Amniotic stem cell (primary cell): ENCODE measurements at places on chromosomes 1 and 21.
A peak's percentile ranks its signal among the peaks of the same experiment; 100 is the strongest.

DNA sequence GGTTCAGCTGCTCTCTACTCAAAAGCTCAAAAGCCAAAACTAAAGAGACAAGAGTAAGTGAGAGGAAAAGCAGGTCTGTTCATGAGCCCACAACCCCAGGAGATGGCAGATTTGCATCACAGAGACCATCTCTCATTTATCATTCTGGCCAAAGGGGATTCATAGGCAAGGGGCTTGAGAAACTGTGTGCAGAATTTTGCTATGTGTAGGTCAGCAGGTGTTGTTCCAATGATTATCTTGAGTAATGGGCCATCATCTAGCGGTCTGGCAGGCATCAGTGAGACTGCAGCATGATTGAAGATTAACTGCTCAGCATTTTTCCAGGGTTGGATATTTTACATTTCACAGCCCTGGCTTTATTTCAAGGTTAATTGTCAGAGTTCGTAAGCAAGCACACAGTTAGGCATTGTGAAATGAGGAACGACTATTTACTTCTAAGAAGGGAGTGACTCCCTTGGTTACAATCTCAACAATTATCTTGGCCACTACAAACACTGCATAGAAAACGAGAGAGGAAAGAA is 1204.6 kb upstream of the TMPRSS15 start:
- DNase-seq = no peak

GRCh38 chr1:176494436-176494835 is 31.5 kb downstream of the PAPPA2 start:
- no peak for DNase-seq

DNA sequence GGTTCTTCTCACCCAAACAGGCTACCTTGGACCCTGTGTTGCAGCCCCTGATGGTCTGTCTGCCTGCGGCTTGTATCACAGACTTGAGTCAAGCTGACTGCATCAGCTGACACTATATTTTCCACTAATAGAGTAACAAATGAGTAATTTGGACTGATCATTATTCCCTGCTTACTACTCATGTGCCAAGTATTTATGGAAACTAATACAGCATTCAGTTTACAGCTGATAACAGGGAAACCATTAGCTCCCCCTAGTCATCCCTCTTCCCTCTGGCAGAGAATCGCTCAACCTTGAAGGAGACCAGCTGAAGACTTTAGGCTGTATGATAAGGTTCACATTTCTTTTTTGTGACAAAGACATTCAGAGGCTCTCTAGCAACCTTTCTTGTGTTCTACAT is 116.6 kb upstream of the SYT6 start:
- DNase-seq = no peak

DNA sequence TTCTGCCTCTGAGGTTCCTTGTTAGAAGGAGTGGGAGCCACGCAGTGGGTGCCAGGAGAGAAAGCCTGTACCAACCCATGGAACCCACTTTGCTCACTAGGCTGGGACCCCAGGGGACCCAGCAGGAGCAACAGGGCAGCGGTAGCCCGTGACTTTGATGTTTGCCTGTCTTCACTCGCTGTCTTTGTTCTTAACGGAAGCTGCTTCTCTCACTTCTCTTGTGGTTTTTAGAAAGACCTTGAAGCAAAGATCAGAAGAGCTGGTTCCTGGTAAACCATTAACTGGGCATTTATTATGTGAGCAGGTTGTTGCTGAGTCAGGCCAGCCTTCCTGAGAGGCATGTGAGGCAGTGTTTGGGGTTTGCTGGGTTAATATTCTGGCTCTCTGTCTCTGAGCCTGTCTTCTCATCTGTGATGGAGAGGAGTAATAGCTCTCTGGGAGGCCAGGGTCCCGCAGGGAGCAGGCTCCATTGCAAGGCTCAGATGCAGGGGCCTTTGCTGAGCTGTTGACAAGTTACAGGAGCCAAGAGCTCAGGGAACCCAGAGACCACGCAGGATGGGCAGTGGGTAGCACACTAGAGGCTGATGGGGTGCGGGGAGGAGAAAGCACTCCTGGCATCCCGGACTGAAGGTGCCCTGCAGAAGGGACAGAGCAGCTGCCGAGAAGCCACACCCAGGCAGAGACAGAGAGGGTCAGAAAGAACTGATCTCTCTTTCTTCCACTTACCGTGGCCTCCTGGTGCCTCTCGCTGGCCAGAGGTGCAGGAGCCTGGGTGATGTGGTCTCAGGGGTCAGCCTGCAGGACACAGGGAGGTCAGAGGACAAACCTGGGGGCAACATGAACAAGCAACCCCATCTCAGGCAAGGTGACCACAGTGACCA is 367.5 kb upstream of the C1orf174 start:
- no peak for DNase-seq

GRCh38 chr1:181326348-181326747 is 157.0 kb upstream of the CACNA1E start:
- no peak for DNase-seq

DNA sequence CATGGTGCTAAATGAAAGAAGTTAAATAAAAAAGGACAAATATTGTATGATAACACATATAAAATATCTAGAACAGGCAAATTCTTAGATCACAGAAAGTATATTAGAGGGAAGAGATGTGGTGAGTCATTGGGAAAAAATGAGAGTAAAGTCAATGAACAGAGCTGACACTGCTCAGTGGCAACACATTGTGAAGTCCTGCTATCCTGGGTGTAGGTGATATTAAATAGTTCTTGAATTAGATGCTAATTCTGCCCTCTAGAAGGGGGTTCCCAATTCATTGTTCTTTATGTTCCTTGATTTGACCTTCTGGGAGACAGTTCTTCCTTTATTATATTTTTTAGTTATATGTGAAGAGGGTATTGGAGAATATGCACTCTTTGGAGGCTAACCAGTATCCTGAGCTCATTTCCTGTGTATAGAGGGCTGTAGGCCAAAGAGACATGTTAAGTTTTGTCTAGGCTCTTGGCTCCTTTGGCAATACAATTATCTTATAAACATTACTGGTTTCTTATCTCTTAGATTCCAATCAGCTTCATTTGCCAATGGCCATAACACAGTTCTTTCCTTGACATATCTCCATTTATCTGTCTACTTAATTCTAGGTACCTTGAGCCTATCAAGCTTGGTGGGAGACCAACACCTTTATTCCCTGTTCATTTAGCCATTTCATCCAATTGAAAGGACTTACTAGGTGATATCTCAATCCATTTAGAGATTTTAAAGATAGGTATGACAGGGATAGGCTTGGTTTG is 6.6 kb upstream of the SLC35A3 start:
- no peak for DNase-seq

- no peak for DNase-seq
These were observed 10.0 kb downstream of the ZSCAN20 start for GRCh38 chr1:33482412-33482811.

DNA sequence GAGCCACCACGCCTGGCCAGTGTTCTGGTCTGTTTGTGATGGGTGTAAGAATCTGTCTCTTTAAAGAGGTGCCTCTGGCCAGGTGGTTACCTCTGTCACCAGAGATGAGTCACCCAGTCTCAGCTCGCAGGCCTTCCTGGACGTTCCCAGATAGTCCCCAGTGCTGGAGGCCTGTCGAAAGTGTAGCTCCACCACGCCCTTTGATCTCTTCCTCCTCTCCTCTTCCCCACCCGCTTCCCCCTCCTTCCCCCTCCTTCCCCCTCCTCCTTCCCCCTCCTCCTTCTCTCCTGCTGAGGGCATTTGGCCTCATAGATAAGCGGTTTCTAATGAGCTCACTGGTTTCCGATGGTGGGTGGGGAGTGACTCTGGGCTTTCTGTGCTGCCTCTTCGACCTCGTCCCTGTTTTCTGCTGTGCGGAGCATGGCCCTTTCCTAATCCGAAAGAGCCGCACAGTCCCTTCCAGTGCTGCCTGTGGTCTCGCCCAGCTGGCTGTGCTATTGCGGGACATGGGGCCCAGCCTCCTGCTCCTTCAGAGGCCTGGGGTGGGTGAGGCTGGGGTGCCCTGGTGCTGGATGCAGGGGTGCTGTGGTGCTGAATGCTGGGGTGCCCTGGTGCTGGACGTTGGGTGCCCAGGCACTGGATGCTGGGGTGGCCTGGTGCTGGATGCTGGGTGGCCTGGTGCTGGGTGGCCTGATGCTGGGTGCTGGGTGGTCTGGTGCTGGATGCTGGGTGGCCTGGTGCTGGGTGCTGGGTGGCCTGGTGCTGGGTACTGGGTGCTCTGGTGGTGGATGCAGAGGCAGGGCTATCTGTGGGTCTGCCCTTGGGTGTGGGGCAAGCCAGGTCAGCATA is 19.2 kb downstream of the AGPAT3 start:
- no peak for DNase-seq

GRCh38 chr21:31498985-31499384 is 154.9 kb upstream of the TIAM1 start:
- DNase-seq = no peak

- DNase-seq = no peak
These were observed 19.8 kb downstream of the CAMTA1 start for GRCh38 chr1:6805004-6805416.

GRCh38 chr21:46128933-46129571 is 26.3 kb downstream of the FTCD start:
- no peak for DNase-seq

DNA sequence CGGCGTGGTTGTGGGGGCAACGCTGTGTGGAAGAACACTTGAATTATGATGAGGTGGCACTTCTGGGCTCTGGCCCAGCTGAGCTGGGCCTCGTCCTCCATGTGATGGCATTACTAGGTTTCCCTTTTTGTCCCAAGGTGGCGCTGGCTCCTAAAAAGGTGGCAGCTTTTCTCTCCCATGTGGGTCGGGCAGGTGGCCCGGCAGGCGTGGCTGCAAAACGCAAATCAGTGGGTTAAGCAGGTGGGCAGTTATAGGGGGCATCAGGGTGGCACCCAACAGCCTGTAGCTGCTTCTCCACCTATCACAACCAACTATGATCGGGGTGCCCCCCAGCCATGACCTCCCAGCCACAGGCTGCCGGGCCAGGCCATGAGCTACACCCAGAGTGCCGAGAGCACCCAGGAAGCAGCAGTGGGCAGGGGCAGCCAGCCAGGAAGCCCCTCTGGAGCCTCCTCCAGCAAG is 59.6 kb downstream of the KCNAB2 start:
- no peak for DNase-seq

GRCh38 chr1:59638231-59638711 is 176.5 kb upstream of the HOOK1 start:
- DNase-seq = peak; percentile 7

DNA sequence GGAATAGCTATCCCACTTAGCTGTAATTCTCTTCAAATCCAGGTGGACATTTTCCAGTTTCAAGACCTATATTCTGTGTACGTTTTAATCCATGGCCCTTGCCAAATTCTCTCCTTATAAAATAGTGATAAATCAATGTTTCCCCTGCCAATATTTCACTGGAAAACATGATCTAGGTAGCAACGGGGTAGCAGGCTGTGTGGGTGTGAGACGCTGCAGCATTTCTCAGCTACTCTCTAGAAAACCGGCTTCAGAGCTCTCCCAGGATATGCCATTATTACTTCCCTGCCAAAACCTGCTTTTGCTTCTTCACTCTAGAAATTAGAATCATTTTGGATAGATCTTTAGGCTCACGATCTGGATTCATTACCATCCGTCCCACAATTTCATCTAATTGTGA is 82.1 kb upstream of the SIPA1L2 start:
- no peak for DNase-seq

DNA sequence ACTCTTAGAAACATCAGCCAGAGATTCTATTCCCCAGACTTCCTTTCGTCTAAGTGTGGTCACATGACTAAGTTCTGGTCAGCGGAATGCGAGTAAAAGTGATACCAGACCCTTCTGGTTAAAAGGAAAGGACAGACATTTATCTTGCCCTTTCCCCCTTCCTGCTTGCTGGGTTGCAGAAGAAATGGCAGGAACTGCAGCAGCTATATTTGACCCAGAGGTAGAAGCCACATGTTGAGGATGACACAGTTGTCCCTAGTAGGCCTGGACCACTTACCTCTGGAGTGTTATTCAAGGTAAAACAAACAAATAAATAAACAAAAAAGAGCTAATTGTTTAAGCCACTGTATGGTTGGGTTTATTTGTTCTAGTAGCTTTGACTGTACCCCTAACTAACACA is 73.3 kb downstream of the TAS1R2 start:
- DNase-seq = no peak

- no peak for DNase-seq
These were observed 180.7 kb upstream of the VAMP3 start for GRCh38 chr1:7590426-7590790.

- DNase-seq = no peak
These were observed 102.8 kb upstream of the GALNT2 start for GRCh38 chr1:229964281-229964680.

DNA sequence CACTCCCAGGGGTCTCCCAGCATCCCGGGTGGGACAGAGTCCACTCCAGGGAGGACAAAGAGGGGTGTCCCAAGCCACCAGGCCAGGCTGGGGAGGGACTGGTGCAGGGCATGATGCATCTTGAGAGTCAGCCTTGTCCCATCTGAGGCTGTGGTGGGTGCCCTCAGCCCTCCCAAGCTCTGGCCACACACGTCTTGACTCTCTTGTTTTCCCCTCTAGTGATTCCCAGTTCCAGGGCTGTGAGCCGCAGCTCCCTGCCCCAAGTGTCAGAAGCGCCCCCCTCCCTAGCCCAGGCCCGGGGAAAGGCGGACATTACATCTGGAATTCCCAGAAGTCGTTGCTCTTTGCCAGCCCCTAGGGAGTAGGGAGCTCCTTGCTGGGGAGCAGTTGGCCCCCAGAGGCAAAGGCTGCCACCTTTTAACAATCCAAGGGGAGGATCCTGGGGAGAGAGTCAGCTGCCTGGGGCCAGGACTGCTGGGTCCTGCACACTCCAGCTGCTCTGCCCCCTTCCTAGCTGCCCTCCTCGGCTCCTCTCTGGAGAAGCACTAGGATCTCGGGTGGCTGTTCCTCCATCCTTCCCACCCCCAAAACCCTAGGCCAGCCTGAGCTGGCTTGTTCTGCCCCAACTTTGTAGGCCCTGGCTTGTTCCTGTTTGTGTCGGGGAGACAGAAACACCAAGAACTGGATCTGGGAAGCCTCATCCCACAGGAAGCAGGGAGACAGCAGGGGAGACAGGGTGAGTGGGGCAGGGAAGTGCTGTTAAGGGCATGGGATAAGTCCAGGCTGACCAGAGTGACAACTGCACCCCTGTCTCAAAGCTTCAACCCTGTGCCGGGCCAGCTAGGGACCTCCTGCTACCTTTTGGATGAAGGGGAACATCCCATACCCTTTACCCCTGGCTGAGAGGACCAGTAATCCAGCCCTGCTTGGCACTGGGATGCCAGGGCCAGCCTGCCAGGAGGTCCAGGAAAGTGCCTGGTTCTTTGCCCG is 3.2 kb upstream of the PTPN7 start:
- DNase-seq = no peak

GRCh38 chr1:184691719-184692324 is 62.8 kb downstream of the EDEM3 start:
- peak; percentile 46 for DNase-seq

DNA sequence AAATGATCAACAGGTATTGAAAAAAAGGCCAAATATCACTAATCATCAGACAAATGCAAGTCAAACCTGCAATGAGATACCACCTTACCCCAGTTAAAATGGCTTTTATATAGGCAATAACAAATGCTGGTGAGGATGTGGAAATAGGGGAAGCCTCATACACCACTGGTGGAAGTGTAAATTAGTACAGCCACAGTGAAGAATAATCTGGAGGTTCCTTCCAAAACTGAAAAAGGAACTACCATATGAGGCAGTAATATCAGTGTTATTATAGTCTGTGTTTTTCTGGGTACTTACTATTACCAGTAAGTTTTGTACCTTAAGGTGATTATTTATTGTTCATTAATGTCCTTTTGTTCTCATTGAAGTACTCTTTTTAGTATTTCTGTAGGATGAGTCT is 201.3 kb downstream of the MRPL39 start:
- DNase-seq = no peak

- DNase-seq = no peak
These were observed 155.5 kb downstream of the GLUL start for GRCh38 chr1:182235952-182236650.
